ENCODE measurements at places on chromosomes 1 and 21. TPM values are rescaled to one million over a fixed set of nuclear protein-coding genes. Genes with fewer than 3 reads are reported as not detected.

GRCh38 chr21:42862774-42863503, 16.4 kb downstream of the WDR4 start:
- no peak for DNase-seq

GRCh38 chr1:154237435-154237834, 16.7 kb downstream of the UBAP2L start:
- DNase-seq = no peak

The ICOSLG gene
- 0.80 TPM for total RNA-seq

GRCh38 chr1:54297596-54298283, 97.8 kb downstream of the MRPL37 start:
- no peak for DNase-seq

DNA sequence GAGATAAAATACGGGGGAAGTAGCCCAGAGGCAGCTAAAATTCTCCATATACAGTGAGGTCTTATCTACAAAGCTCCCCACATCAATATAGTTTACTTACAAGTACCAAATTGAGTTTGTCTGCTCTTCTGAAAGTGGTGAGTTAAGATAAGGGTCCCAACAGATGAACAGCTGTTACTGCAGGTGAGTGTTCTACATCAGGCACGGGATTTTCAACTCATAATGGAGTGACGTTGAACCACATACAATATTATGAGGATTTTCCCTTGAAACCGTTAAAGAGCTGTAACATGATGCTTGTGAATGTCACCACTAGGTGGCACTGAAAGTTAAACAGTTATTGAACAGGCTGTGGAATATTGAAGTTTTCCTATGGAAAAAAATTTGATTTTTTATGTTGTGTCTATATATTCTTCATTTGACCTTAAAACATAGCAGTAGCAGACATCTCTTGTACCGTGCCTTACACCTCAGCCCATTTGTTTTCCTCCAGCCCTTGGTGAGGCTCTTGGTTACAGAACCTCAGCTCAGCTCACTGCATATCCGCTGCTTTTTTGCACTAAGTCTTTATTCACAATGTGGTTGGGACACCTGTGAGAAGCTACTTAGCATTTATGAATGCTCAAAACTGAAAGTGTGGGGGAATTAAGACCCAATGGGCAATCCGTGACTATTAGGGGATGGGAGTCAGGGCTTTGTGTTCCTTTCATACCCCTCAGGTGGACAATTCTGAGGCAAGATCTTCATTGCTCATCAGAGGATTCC, 23.2 kb downstream of the CD1D start:
- no peak for DNase-seq

- no peak for DNase-seq
Measured at GRCh38 chr21:28181730-28182129, 810.9 kb downstream of the LTN1 start.

- no peak for DNase-seq
Measured at GRCh38 chr1:2115008-2115641, 64.9 kb downstream of the PRKCZ start.

The NPPB gene
- not detected for total RNA-seq

DNA sequence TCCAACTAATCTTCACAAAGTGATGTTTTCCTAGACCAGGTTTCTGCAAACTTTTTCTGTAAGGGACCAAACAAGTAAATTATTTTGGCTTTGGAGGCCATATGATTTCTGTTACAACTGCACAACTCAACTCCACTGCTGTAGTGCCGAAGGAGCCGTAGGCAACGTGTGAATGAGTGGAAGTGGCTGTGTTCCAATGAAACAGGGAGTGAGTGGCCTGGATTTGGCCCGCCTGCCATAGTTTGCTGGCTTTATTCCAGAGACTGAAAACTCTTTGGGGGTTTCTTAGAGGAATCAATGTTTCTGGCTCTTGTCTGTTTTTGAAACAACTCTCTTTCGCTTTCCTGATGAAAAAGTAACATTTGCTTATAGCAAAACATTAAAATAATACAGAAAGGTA, 12.6 kb upstream of the ACTL8 start:
- no peak for DNase-seq

- DNase-seq = no peak
Measured at GRCh38 chr21:15159382-15160020, 94.7 kb upstream of the NRIP1 start.

DNA sequence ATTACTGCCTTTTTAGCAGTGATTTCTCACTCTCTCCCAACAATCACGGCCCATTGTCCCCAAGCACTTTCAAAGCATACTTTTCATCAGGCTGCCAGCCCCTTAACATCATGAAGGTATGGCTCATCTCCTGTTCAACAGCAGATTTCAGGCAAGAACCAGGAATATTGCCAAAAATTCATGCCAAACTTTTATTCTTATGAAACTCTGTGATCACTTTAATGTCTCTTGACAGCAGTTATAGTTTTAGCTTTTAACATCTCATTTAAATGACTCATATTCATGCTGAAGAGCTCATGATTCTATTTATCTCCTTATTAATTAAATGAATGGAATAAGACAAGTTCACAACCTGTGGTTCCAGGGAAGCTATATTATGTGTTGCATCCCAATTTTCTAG, 235.1 kb downstream of the GRIK1 start:
- no peak for DNase-seq

The SH2D1B gene
- 0.33 TPM for total RNA-seq

- DNase-seq = no peak
Measured at GRCh38 chr1:82515650-82516049, 714.9 kb downstream of the ADGRL2 start.

DNA sequence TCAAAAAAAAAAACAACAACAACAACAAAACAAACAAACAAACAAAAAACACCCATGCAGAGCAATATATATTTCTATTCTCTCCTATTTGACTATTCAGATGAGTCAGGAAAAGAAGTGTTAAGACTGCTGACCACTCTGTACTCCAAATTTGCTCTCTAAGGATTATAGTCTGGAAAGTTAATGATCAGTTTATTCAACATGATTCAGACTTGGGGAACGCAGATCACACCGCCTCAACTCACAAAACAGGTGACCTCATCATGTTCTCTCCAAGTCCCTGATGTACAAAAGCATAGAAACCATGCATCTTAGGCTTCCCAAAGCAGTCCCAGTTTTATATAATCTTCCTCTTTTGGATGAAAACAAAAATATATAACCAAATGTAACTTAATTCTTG, 51.9 kb upstream of the PRRC2C start:
- DNase-seq = no peak

GRCh38 chr1:63967901-63968300, 194.1 kb downstream of the ROR1 start:
- DNase-seq = no peak

The ELF3 gene
- 1,061 TPM for total RNA-seq

DNA sequence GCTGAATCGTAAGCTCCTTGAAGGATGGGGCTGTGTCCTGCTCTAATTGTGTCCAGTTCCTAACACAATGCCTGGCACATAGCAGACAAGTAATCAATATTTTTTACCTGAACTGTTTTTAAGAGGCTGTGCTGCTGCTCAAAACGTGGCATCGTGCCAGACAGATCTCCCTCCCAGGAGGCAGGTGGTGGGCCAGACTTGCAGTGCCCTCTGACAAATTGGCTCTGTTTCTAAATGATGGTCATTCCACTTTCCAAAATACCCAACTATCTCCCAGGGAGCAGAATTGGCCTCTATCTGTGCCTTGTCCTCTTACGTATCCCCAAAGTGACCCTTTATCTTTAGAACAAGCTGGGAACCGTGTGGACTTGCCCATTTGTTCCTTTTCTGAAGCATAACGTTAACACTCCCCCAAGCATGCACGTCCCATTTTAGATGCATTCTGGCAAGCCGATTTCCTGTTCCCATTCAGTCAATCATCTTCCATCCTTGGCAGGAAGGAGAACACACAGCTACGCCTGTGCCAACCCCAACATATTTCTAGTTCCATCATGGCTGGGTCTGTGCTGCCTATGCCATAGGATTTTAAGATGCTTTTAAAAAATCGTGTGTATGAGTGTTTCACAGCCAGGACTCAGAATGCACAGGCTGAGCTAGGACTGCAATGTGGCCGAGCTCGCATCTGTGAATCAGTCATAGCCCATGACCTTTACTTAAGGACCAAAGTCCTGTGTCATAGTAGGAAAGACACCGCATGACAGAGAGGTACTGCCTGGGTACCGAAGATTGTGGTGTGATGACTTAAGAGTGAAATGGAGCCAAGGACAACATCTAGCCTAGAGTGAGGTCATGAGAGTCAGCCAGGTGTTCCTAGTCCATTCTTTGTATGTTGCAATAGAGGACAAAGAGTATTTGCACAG, 408.6 kb downstream of the PRDM2 start:
- DNase-seq = no peak

GRCh38 chr1:159066108-159066507, 10.5 kb downstream of the AIM2 start:
- no peak for DNase-seq

The MYOG gene
- total RNA-seq = not detected

The UBE2U gene
- not detected for total RNA-seq

- DNase-seq = no peak
Measured at GRCh38 chr1:243672539-243673074, 177.4 kb downstream of the AKT3 start.

The PIGM gene
- total RNA-seq = 8.2 TPM

DNA sequence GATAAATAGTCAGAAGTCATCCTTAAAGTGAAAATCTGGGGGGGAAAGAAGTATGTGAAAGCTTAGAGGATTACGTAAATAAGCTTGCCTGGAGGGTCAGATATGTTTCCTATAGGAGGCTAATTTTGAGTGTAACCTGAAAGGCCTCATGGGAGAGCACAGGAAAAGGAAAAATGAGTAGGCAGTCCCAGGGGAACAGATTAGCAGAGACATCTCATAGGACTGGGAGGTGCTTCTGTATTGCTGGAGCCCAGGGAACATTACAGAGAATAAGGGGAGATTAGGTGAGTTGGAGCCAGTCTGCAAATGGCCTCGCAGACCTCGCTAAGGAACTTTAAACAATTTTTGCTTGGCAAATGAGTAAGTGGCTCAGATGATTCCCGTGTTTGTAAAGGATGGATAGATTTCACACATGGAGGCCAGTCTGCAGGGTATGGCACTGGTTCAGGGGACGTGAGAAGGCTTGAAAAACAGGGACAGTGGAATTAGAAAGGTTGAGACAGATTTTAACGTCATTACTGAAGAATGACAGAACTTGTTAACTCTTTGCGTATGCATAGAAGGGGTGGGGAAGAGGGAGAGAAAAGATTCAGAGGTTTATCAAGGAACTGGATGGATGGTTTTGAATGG, 149.1 kb downstream of the GREM2 start:
- DNase-seq = no peak

- no peak for DNase-seq
Measured at GRCh38 chr21:27643326-27643725, 676.4 kb upstream of the ADAMTS5 start.

The SPRR2F gene
- total RNA-seq = not detected

The LAMC1 gene
- total RNA-seq = 249 TPM

The NBPF4 gene
- total RNA-seq = 0.33 TPM

GRCh38 chr1:230303069-230303468, 123.1 kb downstream of the PGBD5 start:
- DNase-seq = no peak

The RYR2 gene
- total RNA-seq = 0.16 TPM

- peak; percentile 73 for DNase-seq
Measured at GRCh38 chr1:27395441-27396195, 3.2 kb downstream of the GPR3 start.

DNA sequence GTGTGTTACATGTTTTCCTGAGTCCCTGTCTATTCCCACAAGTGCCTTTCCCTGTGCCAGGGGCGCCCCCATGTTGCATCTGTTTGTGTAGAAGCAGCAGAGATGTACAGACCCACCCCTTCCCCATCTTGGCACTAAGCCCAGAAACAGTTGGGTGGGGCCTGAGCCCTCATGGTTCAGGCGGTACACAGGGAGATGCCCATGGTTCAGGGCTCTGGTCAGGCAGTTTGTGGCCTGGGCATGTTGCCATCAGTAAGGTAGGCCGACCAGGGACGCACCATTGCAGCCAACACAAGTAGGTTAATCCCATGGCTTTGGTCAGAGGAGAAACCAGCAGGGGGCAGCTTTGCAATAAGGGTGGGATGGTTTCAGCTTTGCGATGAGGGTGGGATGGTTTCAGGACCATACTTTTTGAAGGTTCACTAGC, 914 bp upstream of the ADGRB2 start:
- DNase-seq = no peak

The TACSTD2 gene
- total RNA-seq = 230 TPM

GRCh38 chr1:182600745-182601415, 3.3 kb downstream of the RGS16 start:
- DNase-seq = no peak

- DNase-seq = no peak
Measured at GRCh38 chr1:218546314-218546713, 201.2 kb downstream of the TGFB2 start.

GRCh38 chr1:202702088-202702487, 8.2 kb downstream of the SYT2 start:
- DNase-seq = no peak

DNA sequence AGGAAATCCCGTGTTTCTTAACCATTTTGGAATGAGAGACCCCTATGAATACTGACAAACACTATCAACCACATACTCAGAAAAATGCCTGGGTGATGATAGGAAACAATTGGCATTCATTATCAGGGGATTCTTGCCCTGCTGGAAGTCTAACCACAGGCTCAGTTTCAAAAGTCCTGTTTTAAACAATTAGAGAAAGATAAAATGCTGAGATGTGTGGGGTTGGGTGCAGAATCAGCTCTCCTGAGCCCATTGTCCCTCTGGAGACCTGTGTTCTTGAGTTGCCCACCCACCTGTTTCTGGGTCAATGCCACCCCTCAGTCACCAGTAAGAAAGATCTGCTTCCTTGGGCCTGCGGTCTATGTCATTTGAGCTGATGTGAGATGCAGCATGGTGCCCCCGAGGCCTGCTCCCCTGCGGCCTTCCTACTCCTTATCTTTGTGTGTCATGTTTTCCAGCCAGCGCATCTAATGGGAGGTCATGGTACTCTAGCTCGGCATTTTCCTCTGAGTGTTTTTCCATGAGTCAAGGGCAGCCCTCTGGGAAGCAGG, 130.3 kb upstream of the PLXNA2 start:
- DNase-seq = no peak

All from breast epithelium (tissue), 4 donors.